Stomach (tissue), 19 donors: ENCODE measurements at places on chromosomes 1 and 21.

DNA sequence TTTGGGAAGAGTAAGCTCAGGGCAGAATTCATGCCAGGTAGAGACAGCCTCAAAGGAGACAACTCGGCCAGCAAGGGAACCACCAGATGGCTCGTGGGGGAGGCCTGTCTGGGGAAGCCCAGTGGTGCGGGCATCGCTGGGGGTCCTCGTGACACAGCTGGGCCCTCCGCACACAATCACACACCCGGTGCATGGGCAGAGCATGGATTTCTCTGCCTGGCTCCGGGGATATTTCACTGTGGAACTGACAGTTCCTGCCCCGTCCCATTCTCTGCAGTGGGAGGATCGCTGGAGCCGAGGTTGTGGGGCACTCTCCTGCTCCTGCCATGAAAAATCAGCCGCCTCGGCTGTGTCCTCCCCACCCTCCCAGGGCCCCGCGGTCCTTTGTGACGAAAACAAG lies 108.0 kb downstream of the CRYAA start:
- H3K27ac ChIP-seq = no peak overlapping the region
- H3K27me3 ChIP-seq = no peaks in the 10 kb centered on the region
- DNase-seq = no peak
- H3K4me3 ChIP-seq = no peak overlapping the region

- H3K4me3 ChIP-seq = no peak overlapping the region
- H3K27me3 ChIP-seq = no peaks in the 10 kb centered on the region
- DNase-seq = peak; percentile 92
- H3K4me1 ChIP-seq = peaks cover 100% of the 10 kb centered on the region
- H3K27ac ChIP-seq = peak overlapping the region; percentile 80
Observed at GRCh38 chr1:42943166-42943565, 15.5 kb downstream of the SLC2A1 start.

DNA sequence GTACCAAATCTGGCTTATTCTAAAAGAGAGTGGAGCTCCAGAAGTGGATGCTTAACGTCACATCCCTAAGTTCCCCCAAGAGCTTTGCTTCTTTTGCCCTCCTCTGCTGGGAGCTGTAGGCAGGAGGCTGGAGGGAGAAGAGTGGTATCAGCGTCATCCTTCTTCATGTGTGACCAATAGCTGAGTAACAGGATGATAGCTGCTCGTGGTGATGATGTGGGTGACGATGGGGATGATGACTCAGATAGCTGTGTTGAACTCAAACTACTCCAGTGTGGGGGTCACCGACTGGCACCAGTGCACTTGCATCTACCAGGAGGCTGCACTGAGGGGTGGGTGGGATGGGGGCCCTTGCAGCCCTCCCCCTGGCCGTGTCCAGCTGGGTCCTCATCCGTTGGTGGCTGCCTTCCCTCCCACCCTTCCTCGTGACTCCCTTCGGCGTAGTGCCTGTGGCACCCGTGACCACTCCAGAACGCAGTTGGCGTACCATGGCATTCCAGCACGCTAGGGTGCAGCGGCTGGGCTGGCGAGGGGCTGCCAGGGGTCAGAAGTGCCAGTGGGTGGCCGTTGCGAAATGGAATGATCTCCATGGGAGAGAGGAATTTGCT lies 1.1 kb downstream of the IGFN1 start:
- no peaks in the 10 kb centered on the region for H3K36me3 ChIP-seq
- H3K27ac ChIP-seq = no peak overlapping the region
- no peak for DNase-seq

GRCh38 chr1:53621144-53621543 lies 117.8 kb downstream of the GLIS1 start:
- H3K4me3 ChIP-seq = no peak overlapping the region
- DNase-seq = peak; percentile 9
- no peaks in the 10 kb centered on the region for H3K36me3 ChIP-seq
- H3K27me3 ChIP-seq = no peaks in the 10 kb centered on the region
- no peak overlapping the region for H3K27ac ChIP-seq
- H3K4me1 ChIP-seq = no peaks in the 10 kb centered on the region

- no peaks in the 10 kb centered on the region for H3K4me1 ChIP-seq
- H3K27ac ChIP-seq = no peak overlapping the region
- H3K36me3 ChIP-seq = peaks cover 24% of the 10 kb centered on the region
- H3K4me3 ChIP-seq = no peak overlapping the region
- DNase-seq = no peak
- no peaks in the 10 kb centered on the region for H3K27me3 ChIP-seq
Observed at GRCh38 chr1:197632651-197633050, 142.6 kb downstream of the DENND1B start.

GRCh38 chr1:205365945-205366463 lies 9.3 kb upstream of the KLHDC8A start:
- H3K36me3 ChIP-seq = no peaks in the 10 kb centered on the region
- no peak for DNase-seq
- no peak overlapping the region for H3K4me3 ChIP-seq
- H3K4me1 ChIP-seq = peaks cover 34% of the 10 kb centered on the region
- H3K27me3 ChIP-seq = no peaks in the 10 kb centered on the region
- H3K27ac ChIP-seq = peak overlapping the region; percentile 30

GRCh38 chr1:4175566-4176405 lies 275.7 kb upstream of the C1orf174 start:
- H3K36me3 ChIP-seq = no peaks in the 10 kb centered on the region
- no peak overlapping the region for H3K4me3 ChIP-seq
- no peaks in the 10 kb centered on the region for H3K27me3 ChIP-seq

DNA sequence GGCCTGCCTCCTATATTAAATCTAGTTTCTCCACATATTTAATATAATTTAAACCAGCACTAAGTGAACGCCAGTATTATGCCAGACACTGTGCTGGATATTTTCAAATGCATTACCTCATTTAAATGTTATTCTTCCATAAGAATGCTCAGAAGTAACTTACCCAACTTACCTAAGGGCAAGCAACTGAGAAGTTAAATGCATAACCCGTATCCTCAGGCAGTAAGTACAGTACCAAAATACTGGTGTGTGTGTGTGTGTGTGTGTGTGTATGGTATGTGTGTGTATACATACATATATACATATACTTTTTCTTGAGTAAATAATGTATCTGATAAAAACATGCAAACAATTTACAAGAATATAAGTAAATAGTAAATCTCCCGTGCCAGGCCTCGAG lies 9.0 kb upstream of the TRIM45 start:
- no peak overlapping the region for H3K27ac ChIP-seq
- no peak for DNase-seq
- H3K27me3 ChIP-seq = no peaks in the 10 kb centered on the region
- peaks cover 12% of the 10 kb centered on the region for H3K4me1 ChIP-seq
- no peaks in the 10 kb centered on the region for H3K36me3 ChIP-seq

- no peaks in the 10 kb centered on the region for H3K4me1 ChIP-seq
- H3K4me3 ChIP-seq = no peak overlapping the region
- no peak overlapping the region for H3K27ac ChIP-seq
- H3K36me3 ChIP-seq = no peaks in the 10 kb centered on the region
Observed at GRCh38 chr1:62227496-62227895, 32.8 kb downstream of the L1TD1 start.

DNA sequence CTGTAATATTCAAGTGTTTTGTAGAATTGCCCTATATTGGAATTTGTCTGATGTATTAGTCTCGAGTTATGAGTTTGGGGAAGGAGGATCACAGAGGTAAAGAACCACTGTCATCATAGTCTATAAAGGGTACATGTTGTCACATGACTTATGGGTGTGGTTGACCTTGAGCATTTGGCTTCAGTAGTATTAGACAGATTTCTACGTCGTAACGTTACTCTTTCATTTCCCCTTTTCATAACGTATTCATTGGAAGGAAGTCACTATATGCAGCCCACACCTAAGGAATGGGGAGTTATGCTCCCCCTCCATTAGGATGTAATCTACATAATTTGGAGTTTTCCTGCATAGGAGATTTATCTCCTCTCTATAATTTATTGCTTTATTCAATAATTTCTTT lies 110.1 kb upstream of the VAV3 start:
- H3K27me3 ChIP-seq = no peaks in the 10 kb centered on the region
- DNase-seq = no peak
- no peaks in the 10 kb centered on the region for H3K36me3 ChIP-seq
- H3K4me3 ChIP-seq = no peak overlapping the region
- no peak overlapping the region for H3K27ac ChIP-seq
- peaks cover 5% of the 10 kb centered on the region for H3K4me1 ChIP-seq

DNA sequence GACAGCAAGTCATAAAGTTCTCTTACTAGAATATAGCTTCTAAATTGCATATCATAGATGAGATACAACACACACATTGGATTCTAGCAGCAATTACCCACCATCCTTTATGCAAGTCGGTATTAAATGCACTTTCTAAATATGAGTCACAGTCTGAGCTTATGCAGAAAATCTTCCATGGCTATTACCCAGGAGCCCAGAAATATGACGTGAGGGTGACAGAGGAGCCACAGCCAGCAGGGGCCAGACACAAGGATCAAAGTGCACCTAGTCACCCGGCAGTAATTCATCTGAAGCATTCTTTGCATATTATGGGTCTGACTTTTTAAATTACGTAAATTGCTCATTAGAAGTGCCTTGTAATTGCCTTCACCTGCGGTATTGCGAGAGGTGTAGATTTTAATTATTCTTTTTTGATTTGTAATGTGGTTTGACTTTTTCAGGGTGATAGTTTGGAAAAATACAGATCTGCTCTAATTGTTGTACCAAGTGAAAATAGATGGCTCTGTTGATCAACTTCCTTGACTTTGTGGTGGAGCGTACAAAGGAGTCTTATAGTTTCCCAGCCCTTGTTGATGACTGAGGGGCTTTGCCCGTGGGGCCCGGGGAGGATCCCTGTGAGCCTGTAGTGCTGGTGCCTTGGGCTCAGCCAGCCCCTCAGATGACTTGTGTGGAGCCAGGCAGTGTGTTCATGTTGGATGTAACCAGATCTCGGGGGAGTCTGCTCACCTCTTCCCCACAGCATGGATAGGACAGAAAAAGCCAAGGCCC lies 470.0 kb upstream of the VAMP3 start:
- no peak overlapping the region for H3K4me3 ChIP-seq
- peaks cover 9% of the 10 kb centered on the region for H3K4me1 ChIP-seq
- DNase-seq = peak; percentile 41
- H3K36me3 ChIP-seq = no peaks in the 10 kb centered on the region

DNA sequence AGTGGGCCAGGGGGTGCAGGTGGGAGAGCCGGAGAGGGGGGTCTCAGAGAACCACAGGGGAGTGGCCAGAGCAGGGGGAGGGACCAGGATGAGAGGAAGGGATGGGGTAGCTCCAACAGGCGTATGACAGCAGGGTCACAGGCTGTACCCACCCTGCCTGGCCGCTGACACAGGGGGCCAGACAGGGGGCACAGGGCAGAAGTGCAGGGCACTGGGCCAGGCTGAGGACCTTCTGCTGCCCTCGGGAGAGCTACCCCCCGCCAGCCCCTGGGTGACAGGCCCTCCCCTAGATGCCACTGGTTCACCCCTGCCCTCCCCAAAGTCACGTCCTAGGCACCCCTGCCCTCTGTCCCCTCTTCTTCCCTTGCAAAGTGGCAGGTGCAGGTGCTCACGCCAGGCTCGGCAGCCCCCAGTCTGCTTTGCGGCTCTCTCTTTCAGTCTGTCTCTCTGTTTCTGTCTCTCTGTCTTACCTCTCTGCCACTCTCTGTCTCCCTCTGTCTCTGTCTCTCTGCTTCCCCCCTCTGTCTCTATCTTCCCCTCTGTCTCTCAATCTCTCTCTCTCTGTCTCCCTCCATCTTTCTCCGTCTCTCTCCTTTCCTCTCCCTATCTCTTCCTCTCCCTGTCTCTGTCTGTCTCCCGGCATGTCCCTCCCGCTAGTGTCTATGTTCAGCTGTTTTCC lies 48.5 kb downstream of the WNT9A start:
- H3K36me3 ChIP-seq = no peaks in the 10 kb centered on the region
- H3K27ac ChIP-seq = no peak overlapping the region
- H3K27me3 ChIP-seq = no peaks in the 10 kb centered on the region
- no peak for DNase-seq
- no peaks in the 10 kb centered on the region for H3K4me1 ChIP-seq

GRCh38 chr1:37477946-37478345 lies 3.6 kb downstream of the ZC3H12A start:
- no peaks in the 10 kb centered on the region for H3K27me3 ChIP-seq
- H3K36me3 ChIP-seq = peaks cover 53% of the 10 kb centered on the region
- no peak for DNase-seq
- peak overlapping the region; percentile 89 for H3K4me3 ChIP-seq
- H3K27ac ChIP-seq = peak overlapping the region; percentile 93

DNA sequence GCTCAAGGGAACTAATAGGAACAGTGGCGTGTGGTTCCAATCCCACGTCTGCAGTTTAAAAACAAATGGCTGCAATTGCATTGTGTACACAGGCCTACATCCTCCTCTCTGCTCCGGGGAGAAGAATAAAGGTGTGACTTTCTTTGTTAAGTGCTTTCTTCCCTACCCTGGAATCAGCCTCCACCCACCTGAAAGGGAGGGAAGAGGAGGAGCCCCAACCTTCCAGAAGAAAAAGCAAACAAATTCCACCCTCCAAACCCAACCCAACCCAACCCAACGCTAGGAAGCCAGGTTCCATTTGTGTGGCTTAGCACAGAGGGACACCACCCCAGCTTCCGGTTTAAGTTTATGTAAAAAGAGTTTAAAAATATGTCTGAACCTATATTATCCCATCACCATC lies 11.8 kb upstream of the BACE2 start:
- no peaks in the 10 kb centered on the region for H3K4me1 ChIP-seq
- no peak for DNase-seq

GRCh38 chr1:39489567-39490239 lies 1.7 kb upstream of the BMP8A start:
- no peak overlapping the region for H3K27ac ChIP-seq
- peaks cover 19% of the 10 kb centered on the region for H3K4me1 ChIP-seq
- peaks cover 35% of the 10 kb centered on the region for H3K36me3 ChIP-seq

- no peak for DNase-seq
- no peak overlapping the region for H3K27ac ChIP-seq
- no peak overlapping the region for H3K4me3 ChIP-seq
- no peaks in the 10 kb centered on the region for H3K36me3 ChIP-seq
- no peaks in the 10 kb centered on the region for H3K4me1 ChIP-seq
- no peaks in the 10 kb centered on the region for H3K27me3 ChIP-seq
Observed at GRCh38 chr1:9676815-9677393, 25.4 kb downstream of the PIK3CD start.

GRCh38 chr1:179824265-179824664 lies 53.3 kb downstream of the TOR1AIP2 start:
- no peaks in the 10 kb centered on the region for H3K4me1 ChIP-seq
- no peak for DNase-seq
- H3K36me3 ChIP-seq = no peaks in the 10 kb centered on the region
- no peak overlapping the region for H3K4me3 ChIP-seq
- no peaks in the 10 kb centered on the region for H3K27me3 ChIP-seq

GRCh38 chr1:246629976-246630375 lies 63.7 kb downstream of the CNST start:
- DNase-seq = no peak
- no peaks in the 10 kb centered on the region for H3K27me3 ChIP-seq
- H3K4me3 ChIP-seq = no peak overlapping the region
- peaks cover 5% of the 10 kb centered on the region for H3K4me1 ChIP-seq
- H3K36me3 ChIP-seq = peaks cover 54% of the 10 kb centered on the region
